Omental fat pad (tissue), 4 donors: ENCODE measurements at places on chromosomes 12 and 14. TPM values are rescaled to one million over a fixed set of nuclear protein-coding genes. Genes with fewer than 3 reads are reported as not detected.

The MYH7 gene
- not detected for total RNA-seq

The MLEC gene
- total RNA-seq: 121 TPM

The OR10A7 gene
- not detected for total RNA-seq

The RNFT2 gene
- 0.38 TPM for total RNA-seq

The IL22 gene
- total RNA-seq: not detected

The POP5 gene
- total RNA-seq: 29.9 TPM

The HCAR1 gene
- 4.6 TPM for total RNA-seq

The C12orf54 gene
- total RNA-seq: not detected

The P2RX7 gene
- total RNA-seq: 2.4 TPM

The NDUFA9 gene
- 33.1 TPM for total RNA-seq

The OR6C75 gene
- not detected for total RNA-seq

The POTEM gene
- not detected for total RNA-seq

The SALL2 gene
- 2.5 TPM for total RNA-seq

The ALG10B gene
- total RNA-seq: 3.1 TPM

The GPR132 gene
- total RNA-seq: 2.7 TPM

The TMCC3 gene
- 14.8 TPM for total RNA-seq
